ENCODE measurements at places on chromosomes 16 and 17.

- DNase-seq, result no peak
Observed at GRCh38 chr16:24346734-24347133, 90.6 kb downstream of the CACNG3 start.

- no peak for DNase-seq
Observed at GRCh38 chr17:77246110-77247047, 105.6 kb downstream of the SEC14L1 start.

DNA sequence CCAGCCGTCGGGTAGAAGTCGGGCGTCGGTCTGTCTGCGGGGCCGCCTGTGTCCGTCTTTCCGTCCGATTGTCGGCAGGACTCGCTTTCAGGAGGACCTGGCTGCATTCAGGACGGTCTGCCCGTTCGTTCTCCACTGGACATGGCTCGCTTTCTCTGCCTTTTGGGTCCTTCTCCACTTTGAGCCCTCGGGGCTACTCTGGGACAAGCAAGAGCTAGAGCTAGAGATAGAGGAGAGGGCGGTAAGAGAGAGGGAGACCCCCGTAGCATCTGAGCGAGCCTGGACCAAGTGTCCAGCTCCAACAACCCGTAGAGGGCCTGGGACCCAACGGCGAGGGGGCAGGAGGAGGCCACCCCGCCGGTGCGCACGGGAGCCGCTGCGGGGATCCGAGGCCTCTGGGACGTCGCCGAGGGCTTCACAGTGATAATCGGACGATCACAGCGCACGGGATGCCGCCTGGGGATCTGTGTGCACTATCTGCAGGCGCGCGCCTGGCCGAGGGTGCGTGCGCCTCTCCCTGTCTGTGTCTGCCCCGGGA, 4.5 kb downstream of the TBX4 start:
- DNase-seq, result no peak

DNA sequence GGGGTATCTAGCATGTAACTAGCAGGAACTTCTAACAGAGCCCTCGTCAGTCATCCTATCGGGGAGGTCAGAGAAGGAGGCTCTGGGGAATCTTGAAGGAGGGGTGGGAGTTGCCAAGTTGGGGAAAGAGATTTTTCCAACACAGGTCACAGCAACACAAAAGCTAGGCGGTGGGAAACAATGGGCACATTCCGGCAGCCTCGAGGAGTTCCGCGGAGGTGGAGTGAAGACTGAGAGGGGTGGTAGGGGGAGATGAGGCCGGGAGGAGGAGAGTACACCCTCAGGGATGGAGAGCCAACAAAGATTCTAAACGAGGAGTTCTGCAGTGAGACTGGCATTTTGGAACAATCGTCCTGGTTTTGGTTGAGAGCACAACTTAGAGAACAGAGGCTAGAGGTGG, 13.5 kb upstream of the CALB2 start:
- DNase-seq, result no peak

- DNase-seq, result no peak
Observed at GRCh38 chr17:9178319-9178718, 157.0 kb downstream of the NTN1 start.

DNA sequence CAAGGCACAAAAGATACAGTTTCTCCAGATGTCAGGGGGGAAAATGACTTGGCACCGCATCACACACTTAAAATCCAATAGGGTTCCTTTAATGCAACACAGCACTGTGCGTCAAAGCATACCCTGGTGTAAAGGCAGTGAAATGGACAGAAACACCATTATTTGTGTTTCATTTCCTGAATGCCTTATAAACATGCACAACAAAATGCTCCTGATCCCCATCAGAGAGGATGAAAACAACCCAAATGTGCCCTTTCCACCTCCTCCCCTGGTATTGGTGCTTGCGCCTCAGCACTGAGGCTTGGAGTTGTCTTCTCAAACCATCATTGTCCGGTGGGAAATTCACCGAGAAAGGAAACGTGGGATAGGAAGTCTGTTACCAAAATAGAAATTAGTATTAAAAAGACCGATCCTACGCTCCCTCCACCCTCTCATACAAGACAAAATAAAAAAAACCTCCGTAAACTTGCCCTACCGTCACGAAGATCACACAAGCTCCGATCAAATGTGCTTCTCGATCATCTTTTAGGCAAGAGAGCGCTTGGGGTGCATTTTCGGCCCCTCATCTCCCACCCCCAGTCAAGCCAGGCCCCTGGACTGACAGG, 722 bp downstream of the CDC27 start:
- DNase-seq, result no peak

DNA sequence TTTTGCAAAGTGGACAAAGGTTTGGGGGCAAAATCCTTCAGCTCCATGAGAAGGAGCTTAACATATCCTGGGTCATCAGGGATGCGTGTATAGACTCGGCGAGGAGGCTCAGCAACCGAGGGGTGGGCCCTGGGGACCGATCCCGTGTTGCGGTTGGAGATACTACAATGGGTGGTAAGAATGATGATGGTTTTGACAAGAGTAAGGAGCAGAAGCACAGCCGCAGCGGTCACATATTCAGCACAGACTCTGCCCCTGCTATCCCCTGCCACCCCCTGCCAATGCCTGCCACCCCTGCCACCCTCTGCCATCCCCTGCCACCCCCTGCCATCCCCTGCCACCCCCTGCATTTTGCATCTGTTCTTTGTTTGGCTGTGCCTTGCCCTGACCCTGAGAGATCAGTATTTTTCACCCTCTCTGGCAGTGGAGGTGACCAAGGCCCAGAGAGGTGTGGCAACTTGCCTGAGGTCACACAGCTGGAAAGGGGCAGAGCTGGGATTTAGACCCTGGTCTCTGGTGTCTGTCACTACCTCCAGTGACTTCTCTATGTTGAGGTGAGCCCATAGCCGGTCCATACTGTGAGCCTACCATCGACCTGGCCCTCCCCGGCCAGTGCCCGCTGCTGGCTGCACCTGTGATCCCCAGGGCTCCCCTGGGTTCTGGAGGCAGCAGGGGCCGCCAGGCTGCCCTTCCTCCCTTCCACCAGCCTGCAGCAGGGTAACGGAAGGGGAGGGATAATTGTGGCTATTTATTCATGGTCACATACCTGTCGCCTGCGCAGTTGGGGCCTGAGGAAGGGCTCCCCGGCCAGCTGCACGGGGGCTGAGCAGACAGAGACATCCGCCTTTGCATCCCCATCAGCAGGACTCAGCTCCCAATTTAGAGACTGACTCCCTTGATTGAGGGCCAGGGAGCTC, 74.9 kb upstream of the CBX4 start:
- DNase-seq, result no peak

- DNase-seq, result no peak
Observed at GRCh38 chr17:33435721-33436301, 142.7 kb upstream of the ASIC2 start.

DNA sequence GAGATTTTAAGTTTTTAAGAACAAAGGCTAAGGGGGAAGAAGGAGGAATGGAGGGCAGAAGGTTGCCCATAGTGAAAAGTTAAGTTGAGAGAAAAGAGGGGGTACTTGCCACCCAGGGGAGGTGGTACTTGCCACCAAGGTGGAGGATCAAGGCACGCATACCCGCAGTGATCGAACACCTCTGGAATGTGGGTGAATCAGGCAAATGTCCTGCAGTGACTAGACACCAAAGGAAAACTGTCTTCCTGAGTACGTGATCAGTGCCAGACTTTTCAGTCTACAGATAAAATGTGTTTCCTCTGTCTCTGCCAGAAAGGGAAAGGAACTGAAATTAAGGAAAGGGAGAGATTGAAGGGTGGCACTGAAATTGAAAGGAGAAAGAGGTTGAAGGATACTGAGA, 2285.3 kb downstream of the TP53TG3F start:
- DNase-seq, result no peak

- DNase-seq, result no peak
Observed at GRCh38 chr16:69660166-69660565, 66.2 kb downstream of the NQO1 start.
